RWPE2 (cell line): ENCODE measurements at places on chromosomes 3 and 15.

DNA sequence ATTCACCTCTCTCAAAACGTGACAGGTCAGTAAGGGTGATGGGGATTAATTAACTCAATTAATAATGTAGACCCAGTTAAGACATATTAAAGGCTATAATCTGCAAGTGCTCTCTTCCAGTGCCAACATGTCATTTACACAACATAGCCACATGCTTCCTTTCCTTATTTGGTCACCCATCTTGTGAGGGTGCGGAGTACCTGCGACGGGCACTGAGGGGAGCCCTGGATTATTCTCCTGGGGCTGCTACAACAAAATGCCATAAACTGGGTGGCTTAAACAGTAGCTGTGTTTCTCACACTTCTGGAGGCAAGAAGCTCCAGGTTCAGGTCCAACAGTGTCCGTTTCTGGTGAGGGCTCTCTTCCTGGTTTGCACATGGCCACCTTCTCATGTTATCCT lies 157.4 kb upstream of the LRTM1 start:
- no peak for DNase-seq

- no peak for DNase-seq
Measured at GRCh38 chr15:43901495-43901894, 74.7 kb downstream of the WDR76 start.

DNA sequence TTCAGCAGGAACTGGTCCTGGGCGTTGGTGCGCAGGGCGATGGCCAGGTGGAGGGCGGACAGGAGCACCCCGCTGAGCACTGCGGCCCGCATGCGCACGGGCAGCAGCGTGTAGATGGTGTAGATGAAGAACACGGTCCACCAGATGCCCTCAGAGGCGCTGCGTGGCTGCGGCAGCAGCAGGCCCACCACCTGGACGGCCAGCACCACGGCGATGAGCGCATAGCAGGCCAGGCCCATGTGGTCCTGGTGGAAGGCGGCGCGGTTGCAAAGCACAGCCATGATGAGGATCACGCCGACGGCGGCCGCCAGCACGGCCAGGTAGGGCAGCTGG lies 1.5 kb downstream of the ADCY5 start:
- DNase-seq, result no peak

DNA sequence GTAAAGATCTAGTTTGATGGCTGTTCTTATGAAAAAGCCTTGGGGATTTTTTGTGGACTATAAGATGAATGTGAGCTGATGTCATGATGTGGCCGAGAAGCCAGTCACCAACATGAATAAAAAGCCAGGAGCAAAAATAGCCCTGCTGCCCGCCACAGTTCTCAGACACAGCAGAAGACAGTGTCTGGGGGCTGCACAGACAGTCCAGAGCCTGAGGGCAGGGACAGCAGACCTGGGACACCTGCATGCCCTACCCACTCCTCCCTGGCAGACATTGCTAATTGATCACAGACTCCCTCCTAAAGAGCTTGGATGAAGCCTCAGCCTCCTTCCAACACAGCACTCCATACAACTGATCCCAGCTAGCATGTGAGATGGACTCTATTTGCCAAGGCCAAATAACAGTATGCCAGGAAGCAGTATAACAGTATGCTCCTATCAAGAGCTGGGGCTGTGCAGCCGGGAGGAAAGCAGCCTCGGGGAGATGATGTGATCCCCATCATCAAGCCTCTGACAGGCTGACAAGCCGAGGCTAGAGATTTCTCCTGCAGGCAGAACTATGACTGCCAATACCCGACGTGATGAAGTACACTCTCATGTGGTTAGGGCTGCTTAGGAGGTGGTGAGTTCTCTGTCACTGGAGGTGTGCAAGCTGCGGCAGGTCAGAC lies 105.4 kb upstream of the RPL32 start:
- no peak for DNase-seq

DNA sequence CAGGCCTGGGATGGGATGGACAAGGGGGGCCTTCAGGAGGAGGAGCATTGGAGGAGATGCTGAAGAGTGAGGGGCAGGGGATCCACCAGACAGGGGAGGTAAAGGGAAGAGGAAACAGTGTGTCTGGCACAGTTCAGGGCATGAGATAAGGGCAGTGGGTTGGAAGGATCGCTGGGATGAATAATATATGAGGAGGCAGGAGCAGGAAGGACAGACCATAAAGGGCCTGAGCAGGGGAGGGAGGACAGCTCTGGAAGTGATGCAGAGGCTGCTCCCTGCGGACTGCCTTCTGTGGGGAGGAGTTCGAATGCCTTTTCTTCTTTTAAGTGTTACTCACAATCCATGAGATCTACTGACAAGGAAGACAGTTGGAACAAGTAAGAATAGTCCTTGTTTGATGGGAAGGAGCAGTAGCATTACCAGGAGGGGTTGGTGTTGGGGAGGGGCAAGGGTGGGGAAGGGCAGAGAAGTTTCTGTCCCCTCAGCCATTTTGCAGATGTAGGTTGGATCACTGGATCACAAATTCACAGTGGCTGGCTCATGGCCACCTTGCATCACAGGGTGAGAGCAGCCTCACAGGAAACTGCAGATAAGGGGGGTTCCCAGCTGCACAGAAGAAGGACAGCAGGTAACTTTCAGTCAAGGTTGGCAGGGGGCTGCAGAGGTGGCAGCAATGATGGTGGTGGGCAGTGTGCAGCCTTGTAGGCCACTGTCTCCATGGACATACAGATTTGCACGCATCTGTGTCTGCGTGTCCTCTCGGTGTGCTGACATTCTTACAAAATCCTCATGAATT lies 91.9 kb upstream of the SNRPN start:
- DNase-seq, result no peak

DNA sequence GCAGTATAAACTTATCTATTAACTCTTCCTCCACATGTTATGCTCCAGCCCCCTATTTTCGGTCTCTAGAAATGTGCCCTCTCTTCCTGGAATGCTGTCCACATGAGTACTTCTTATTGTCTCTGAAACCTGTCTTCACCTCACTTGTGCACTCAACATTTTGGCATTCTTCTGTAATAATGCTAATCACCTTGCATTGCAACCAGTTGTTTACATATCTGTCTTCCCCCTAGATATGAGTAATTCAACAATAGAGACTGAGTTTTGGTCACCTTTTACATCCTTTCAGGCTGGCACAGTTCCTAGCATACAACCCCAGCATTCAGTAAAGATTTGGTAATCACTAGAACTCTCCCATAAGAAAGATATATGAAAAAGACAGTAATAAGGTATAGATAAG lies 17.2 kb downstream of the CCDC80 start:
- DNase-seq, result no peak

- no peak for DNase-seq
Measured at GRCh38 chr15:50135031-50135551, 16.1 kb upstream of the ATP8B4 start.

DNA sequence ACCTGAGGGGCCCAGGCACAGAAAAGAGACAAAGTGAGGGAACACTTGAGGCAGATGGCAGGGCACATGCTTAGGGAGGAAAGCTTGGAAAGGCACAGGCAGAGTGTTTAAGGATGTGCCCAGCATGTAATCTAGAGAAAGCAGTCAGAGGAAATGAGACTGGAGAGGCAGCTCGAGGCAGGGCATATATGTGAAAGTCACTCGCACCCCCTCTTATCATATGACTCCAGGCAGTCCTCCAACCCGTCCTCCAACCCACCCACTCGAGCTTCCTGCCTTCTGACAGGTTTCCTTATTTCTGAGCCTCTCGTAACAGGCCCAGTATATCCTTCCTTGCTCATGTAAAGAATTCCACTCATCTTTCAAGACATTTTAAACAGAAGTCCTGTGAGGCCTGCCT lies 294.0 kb downstream of the SOX2 start:
- no peak for DNase-seq

GRCh38 chr3:22451501-22451900 lies 700.5 kb upstream of the ZNF385D start:
- no peak for DNase-seq

DNA sequence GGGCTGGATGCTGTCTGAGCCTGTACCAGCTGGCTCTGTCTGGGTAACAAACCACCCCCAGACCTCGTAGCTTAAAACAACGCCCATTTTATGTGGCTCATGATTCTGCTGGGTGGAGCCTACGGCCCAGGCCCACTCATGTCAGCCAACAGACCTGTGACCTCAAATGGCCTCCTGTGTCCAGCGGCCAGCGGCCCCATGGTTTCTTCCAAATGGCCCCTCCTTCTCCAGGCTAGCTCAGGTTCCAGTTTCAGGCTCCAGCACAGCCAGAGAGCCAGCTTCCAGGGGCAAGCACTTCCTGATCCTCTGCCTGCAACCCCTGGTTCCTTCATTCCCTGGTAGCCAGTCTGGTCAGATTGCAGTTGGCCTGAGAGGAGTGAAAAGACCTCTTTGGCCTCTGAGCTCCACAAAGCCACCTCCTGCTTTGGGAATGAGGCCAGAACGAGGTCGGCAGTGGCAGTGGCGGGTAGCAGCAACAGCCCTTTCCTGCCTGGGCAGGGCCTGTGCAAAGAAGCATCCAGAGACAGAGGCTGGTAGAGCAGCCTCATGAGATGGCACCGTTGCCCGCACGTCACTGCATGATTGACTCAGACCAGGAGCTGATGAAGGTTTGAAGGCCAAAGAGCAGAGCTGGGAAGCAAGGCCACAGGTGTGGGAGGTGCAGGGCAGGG lies 21.0 kb upstream of the PLXNA1 start:
- DNase-seq, result peak; percentile 39

DNA sequence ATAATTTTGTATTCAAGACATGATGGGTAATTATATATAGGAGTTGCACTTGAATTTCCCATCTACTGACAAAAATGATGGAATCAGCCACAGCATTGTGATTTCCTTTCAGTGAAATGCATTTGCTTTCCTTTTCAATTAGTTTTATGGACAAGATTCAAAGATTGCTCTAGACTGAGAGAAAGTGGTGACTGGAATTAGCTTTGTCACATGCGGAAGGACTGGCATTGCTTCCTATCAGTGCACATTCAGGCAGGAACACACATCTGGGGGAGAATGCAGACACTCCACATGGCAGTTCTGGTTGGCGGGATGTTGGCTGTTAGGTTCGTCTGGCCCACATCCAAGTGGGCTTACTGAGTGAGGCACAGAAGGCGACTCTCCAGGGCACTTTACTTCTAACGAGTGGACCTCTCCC lies 399.3 kb upstream of the RGMA start:
- DNase-seq, result no peak

DNA sequence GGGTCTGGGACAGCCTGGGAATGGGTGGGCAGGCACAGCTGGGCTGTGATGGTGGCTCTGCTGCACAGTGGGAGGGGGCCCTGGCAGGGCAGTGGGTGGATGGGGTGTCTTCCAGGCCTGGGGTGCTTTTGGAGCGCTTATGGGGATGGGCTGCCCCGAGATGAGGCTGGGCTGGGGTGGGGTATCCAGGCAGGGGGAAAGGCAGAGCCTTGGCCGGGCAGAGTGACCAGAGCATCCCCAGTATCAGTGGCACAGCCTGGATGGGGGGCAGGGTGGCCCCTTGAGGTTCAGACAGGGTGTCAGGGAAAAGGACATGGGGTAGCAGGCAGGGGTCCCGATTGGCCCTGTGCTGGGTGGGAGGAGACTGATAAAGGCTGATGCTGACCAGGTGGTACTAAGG lies 26.6 kb downstream of the HDAC11 start:
- DNase-seq, result no peak

GRCh38 chr3:74479915-74480314 lies 134.5 kb downstream of the CNTN3 start:
- no peak for DNase-seq

DNA sequence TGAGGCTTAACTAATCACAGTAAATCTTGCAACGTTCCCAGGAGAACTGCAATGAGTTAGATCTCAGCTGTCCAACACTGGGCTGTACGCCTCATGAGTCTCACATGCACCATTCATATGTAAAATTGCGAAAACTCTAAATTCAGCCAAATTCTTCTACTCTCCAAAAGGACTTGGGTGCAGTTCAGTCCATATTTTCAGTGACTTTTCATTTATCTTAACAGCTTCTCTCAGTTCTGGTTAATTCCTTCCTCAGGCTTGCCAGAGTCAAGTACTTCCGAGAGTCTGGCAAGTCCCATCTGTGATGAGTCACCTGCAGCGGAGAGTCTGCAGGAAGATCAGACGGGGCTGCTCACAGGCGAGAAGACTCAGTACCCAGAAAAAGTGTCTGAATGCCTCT lies 11.5 kb downstream of the CCDC80 start:
- DNase-seq, result no peak

DNA sequence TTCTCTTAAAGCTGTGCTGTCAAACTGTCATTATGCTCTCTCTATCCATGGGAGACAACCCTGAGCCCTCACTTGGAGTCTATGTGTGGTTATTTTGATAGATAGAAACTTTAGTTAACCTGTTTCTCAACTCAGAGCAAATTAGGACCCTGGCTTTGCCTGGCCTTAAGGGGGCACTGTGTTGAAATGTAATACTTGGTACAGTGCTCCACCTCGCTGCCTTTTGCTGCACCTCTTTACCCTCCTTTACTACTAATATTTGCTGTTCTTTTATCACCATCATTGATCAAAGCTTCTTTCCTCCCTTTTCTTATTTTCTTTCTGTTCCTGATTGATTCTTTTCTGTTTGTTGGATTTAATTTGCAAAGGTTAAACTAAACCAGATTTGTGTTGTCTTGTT lies 34.3 kb downstream of the STT3B start:
- DNase-seq, result no peak

GRCh38 chr3:6097556-6097955 lies 763.4 kb upstream of the GRM7 start:
- no peak for DNase-seq

GRCh38 chr3:192215-192929 lies 4.2 kb upstream of the CHL1 start:
- no peak for DNase-seq

DNA sequence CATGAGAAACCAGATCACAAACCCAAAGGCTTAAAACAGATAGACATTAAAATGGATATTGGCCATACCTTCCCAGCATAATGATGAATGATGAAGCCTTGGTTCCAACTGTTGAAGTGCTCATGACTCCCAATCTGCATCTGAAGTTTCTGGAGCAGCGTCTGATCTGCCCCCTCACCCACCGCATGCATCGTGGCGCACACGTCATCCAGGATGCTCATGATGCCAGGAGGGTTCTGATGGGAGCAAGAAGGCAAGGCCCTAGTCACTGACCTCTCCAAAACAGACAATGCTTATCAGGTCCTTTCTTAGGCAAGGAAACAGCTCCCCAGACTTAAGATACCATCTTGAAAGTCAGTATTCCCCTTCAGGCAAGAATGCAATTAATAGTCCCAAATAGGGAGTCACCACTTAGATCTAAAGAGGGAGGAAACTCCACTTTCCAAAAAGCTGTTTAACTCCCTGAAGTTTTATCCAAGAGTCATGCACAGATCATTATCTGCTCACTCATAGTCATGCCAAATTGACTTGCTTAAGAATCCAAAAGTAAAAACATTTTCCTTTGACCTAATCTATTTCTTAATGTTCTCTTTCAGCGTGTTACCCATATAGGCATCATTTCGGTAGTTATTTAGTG lies 2.1 kb downstream of the LDHAL6B start:
- DNase-seq, result no peak

GRCh38 chr15:64456634-64457108 lies 3.7 kb upstream of the ZNF609 start:
- DNase-seq, result no peak
